Activated naive CD4-positive, alpha-beta T cell treated with anti-CD3 and anti-CD28 coated beads, Interleukin-2, amount 10 ng/mL, durations not matched to agents 7 days and 5 days (primary cell): ENCODE measurements at places on chromosomes 12 and 14.

- no peak for DNase-seq
Observed at GRCh38 chr14:62126879-62127478, 364.8 kb downstream of the SNAPC1 start.

DNA sequence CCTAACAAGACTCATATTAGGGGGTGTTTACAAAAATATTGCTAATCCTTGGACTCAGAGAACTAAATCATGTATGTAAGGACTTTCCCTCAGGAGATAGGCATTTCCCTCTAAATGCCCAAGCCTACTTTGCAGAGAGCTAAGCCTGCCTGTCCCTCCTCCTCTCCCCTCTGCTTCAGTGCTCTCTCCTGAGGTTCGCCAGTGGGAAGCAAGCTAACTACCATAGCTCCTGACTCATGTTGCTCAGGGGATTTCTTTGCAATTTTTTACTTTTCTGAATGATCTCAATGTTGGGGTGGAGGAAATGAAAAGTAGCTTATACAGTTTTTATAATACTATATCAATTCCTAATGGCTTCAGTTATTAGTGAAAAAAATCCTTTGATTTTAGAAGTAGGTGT is 29.6 kb downstream of the IFT43 start:
- DNase-seq = no peak

DNA sequence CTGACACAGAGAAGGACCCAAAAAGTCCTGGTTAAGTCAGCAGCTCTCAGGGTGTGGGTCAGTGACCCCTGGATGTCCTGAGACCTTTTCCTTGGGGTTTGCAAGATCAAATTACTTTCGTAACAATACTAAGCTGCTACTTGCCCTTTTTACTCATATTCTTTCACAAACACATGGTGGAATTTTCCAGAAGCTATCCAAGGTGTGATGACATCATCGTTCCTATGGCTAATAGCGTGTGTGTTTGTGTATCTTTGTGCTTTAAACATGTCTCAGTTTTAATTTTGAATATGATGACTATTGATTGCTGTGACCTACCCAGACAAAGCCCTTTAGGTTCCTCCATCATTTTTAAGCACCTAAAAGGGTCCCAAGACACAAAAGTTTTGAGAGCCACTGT is 176.2 kb downstream of the PHETA1 start:
- DNase-seq = no peak

DNA sequence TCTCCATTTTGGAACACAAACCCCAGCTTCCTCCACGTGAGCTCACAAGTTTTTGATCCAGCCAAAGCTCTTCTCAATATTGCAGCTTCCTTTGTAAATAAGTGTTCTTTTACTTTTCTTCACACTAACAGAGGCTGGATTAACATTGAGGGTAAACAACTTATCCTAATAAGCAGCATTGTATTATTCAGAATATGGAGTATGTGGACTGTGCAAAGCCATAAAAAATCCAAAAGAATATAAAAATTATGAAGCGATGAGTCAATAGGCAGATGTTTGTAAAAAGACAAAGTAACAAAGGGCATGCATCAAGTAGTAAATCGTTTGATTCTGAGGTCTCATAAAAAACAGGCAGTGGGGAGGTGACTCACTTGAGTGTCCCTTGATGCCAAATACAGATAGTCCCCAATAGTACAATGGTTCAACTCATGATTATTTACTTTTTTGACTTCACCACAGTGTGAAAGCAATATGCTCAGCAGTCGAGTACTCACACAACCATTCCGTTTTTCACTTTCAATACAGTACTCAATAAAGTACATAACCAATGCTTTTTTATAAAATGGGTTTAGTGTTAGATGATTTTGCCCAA is 23.1 kb upstream of the KCNK10 start:
- no peak for DNase-seq

DNA sequence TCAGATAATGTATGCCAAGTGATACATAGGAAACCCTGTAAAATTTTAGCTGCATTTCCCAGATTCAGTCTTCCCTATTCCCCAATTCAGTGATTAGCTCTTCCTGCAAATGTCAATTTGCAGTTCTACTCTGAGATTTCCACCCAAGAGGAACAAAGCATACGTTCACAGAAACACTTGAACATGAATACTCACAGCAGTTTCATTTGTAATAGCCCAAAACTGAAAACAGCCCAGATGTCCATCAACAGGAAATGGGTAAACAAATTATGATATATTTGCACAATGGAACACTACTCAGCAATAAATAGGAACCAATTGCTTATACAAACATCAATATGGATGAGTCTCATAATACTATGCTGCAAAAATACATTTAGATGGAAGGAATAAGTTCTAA is 194.2 kb downstream of the GXYLT1 start:
- no peak for DNase-seq

DNA sequence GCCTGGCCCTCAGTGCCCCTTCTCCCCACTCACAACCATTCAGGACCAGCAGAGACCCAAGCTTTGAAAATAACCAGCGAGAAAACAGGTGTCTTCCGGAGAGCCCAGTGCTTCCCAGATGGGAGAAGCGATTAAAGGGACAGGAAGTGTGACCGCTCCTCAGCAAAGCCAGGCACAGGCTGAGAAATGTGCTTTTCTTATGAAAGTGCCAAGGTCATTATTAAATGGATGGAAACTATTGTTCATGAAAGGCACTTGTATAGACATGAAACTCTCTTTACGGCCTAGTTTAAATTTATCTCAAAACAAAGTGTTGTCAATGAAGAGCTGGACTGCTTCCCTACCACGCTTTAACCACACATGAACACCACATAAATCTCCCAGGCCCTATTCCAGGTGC is 210.4 kb downstream of the SPTSSA start:
- DNase-seq = no peak

DNA sequence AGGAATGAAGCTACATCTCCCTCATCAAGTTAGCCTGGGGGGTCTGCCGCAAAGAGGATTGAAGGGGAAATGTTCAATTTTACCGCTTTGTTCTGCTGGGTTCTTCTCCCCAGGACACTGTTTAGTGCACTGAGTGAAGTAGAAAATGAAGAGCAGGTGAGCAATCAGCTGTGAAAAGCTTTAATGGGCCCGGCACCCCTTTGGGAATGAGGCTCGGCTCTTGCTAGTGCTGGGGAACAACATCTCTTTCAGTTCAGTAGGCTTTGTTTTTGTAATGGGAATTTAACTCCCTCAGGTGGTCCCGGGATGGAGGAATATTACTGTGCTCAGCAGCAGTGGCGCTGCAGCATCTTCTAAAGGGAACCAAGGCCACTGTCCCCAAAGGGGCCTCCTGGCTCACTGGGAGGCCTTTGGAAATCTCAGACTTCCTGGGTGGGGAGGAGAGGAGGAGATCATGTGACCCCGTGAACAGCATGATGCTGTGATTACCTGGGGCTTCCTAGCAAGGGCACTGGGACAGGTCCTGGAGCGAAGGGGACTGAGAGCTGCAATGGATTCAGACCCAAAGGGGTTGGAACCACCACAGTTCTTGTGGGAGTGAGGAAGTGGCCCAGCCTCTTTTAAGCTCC is 85.2 kb upstream of the MAX start:
- no peak for DNase-seq

GRCh38 chr12:24175284-24175683 is 225.8 kb upstream of the SOX5 start:
- no peak for DNase-seq

- DNase-seq = no peak
Observed at GRCh38 chr12:63792338-63792737, 12.6 kb downstream of the RXYLT1 start.

GRCh38 chr12:112762753-112763152 is 28.8 kb upstream of the RPH3A start:
- DNase-seq = no peak

- DNase-seq = no peak
Observed at GRCh38 chr14:98893675-98894074, 378.3 kb downstream of the BCL11B start.

DNA sequence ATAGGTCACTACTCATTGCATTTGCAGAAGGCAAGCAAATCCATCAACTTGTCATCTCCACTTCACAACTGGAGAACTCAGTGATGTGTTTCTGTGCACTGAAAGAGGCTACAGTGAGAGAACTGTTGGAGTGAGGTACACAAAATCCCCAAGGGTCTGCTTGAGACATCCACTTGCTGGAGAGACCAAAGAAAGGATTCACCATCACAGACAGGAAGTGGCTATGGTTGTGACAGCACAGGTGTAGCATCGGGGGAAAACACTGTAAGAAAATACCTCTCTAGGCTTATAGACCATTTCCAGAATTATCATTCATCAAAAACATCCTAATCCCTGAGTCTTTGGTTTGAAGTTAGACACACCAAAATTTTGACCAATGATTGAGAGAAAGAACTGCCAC is 201.3 kb upstream of the OR4E1 start:
- DNase-seq = no peak

DNA sequence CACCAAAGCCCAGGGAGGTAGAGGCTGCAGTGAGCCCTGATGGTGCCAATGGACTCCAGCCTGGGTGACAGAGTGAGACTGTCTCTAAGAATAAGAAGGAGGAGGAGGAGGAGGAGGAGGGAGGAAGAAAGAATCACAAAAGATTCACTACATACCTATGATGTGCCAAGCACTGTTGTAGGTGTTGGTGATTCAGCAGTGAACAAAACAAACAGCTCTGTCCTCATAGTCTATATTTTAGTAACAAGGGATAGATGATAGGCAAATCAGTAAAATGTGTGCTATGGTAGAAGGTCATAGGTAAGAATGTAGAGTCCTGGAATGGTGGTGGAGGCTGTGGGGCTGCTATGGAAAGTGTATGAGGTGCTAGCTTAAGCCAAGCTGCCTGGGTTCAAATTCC is 18.0 kb upstream of the ABHD12B start:
- DNase-seq = no peak

DNA sequence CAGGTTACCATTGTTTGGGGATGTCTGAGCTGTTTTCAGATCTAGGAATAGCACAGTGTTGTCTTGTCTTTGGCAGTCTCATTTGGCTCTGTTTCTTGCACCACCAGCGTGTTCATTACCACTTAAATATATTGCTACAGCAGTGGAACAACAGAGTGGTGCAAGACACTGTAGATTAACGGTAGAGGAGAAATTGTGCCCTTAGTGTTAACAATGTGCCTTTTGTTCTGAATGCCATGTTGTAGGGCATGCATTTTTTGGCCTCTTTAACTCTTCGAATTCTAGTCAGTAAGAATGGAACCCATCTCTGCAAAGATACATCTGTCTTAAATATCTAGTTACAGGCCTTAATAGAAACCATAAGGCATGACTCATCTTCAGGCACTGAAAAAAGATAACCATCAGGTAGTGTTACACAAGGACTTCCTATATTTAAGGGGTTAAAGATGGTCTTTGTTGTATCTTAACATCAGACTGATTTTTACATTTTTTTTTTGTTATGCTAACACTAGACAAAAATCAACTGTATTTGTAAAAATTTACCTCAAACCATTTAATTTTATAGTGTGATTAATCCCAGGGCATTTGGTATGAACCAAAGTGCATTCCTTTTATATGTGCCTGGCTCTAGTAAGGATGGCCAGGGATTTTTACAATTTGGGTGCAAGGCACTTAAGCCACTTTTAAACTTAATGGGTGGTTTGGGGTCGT is 12.9 kb downstream of the DYRK2 start:
- no peak for DNase-seq

GRCh38 chr12:5429741-5430557 is 2.0 kb upstream of the NTF3 start:
- DNase-seq = no peak

- DNase-seq = no peak
Observed at GRCh38 chr12:57815177-57816000, 3.1 kb downstream of the AVIL start.

- DNase-seq = peak; percentile 31
Observed at GRCh38 chr12:47964106-47964728, 821 bp downstream of the TMEM106C start.

- no peak for DNase-seq
Observed at GRCh38 chr14:26410189-26410685, 187.6 kb downstream of the NOVA1 start.

DNA sequence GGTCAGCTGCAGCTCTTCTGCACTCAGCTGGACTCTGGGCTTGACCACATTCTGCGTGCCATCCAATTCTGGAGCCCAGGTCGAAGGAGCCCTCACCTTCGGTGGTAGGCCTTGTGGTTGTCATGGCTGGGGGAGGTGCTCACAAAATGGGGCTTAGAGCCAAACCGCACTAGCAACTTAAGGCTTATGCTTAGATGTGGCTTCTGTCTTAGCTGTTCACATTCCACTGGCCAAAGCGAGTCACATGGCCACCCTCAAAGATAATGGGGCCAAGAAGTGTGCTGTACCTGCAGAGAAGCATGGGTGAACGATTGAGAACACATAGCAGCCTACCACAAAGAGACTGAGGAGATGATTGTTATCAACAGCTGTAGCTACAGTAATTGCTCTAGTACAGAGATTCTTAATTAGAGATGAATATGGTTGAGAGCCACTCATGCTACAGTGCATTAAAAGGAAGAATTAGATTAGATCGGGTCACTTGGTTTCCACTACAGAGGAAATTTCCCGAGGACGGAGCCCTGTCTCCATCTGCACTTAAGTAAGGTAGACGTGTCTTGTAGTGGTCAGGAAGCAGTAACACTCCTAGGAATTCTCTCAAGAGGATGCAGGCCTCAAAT is 334.6 kb upstream of the FKBP4 start:
- DNase-seq = no peak

DNA sequence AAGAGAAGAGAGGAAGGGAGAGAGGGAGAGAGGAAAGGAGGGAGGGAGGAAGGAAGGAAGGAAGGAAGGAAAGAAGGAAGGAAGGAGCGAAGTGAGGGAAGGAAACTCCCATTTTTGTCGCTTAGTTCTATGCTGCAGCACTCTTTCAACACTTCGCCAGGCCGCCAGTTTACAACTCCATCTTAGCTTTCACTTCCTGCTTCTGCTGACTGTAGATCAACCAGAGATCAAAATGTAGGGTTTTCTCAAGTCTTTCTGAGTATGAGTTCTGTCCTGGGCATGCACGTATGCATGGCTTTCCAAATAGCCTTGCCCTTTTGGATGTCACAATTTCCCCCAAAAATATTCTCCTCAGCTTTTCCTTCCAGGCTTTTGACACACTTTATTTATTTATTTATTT is 723.4 kb downstream of the TRHDE start:
- no peak for DNase-seq

GRCh38 chr12:12519354-12519998 is 43.2 kb downstream of the DUSP16 start:
- DNase-seq = no peak

GRCh38 chr12:120381752-120382419 is 12.9 kb upstream of the MSI1 start:
- DNase-seq = no peak

DNA sequence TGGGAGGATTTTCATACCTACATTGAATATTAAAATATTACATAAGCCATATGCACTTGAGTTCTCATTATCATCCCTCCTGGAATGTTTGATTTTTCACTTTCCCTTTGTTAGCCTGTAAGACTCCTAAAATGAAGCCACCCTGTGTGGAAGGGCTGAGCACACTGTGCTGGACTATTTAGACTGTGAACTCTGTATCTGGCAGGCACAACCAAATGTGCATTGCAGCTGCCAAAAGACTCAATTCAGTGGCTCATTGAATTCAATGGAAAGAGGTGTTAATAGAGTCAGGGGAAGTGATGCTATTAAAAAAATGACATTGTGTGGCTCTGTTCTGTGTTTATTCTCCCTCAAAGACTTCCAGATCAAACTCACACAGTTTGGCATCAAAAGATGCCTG is 111.1 kb downstream of the SMOC1 start:
- no peak for DNase-seq
